RWPE1 (cell line): ENCODE measurements at places on chromosomes 13 and 19.

GRCh38 chr19:3365836-3366752, at the start of gene NFIC:
TSS of gene NFIC (plus strand) at chr19:3366583. CDS start at chr19:3366637, 54 bp downstream.
- DNase-seq, result peak; percentile 88

DNA sequence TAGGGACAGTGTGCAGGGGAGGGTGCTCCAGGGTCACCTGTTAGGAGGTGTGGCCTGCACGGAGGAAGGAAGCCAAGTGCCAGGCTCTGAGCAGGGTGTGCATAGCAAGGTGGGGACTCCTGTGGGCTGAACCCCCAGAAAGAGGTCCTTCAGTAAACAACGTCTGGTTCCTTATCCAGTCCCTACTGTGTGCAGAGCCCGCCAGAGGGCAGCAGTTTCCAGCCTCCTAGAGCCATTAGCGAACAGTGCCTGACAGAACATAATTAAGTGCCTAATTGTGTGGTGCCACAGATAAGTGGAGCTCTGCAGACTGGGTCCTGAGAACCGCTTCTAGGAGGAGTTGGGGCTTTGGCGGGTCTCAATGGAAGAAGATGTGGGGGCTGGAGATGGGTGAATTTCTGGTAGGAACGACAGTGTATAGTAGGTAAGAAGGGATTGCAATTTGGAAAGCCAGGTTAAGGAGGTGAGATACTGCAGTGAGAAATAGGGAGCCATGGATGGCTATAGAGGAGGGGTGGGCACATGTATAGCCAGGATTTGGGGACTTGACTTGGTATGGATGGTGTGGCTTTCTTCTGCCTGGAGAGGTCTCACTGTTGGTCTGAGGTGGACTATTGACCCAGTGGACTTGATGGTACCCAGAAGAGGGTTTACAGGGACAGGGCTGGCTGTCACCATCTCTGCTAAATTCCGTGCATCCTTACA, 323.1 kb downstream of the ZNF536 start:
- DNase-seq, result no peak

DNA sequence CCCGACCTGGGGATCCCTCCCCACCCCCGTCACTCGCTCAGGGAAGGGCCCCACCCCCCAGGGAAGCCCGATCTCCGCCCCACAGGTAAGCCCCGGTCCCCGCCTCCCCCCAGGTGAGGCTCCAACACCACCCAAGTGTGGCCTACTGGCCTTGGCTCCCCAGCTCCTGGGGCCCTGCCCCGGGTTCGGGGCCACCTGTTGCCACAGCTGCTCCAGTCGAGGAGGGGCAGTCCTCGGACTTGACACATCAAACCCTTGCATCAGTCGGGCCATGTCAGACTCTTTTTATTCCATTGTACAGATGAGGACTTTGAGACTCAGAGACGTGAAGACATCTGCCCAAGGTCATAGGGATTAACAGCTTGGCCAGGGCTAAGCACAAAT, 512 bp downstream of the CC2D1A start:
- peak; percentile 61 for DNase-seq

DNA sequence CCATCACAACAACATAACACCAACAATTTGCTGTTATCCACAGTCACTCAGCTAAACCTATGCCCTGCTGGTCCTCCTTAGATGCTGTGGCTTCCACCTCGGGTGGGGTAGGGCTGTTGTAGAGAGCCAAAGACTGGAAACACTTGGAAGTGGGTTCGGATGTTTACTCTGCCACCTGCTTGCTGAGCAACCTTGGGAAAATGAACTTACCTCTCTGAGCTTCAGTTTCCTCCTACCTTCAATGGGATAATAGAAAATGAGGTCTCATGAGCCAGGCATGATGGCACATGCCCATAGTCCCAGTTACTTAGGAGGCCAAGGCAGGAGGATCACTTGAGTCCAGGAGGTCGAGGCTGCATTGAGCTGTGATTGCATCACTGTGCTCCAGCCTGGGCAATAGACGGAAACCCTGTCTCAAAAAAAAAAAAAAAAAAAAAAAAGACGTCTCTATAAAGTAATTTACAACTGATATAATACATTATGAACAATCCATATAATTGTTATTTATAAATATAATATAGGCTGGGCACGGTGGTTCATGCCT, 3.3 kb upstream of the SYCN start:
- no peak for DNase-seq

GRCh38 chr19:18460900-18461299, 23.0 kb upstream of the ISYNA1 start:
- DNase-seq, result no peak

GRCh38 chr19:48194041-48194843, 23.8 kb downstream of the ZSWIM9 start:
- DNase-seq, result no peak

GRCh38 chr19:28403690-28404089, 809.3 kb downstream of the UQCRFS1 start:
- no peak for DNase-seq

DNA sequence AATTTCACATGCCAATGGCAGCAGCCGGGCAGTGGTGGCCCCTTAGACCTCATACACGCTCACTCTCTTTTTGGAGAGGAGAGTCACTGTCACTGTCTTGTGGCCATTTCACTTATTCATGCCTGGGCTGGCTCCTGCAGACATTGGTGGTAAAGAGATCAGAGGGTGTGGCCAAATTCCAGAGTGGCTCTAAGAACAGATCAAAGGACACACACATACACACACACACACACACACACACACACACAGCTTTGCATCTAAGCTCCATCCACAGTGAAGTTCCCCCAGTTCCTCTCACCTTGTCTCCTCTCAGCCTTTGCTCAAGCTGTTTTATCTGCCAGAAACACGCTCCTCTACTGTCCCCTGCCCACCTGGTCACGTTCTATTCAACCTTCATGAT, 46.5 kb upstream of the KPNA3 start:
- no peak for DNase-seq

GRCh38 chr13:74678308-74678965, 544.2 kb upstream of the KLF12 start:
- DNase-seq, result no peak

DNA sequence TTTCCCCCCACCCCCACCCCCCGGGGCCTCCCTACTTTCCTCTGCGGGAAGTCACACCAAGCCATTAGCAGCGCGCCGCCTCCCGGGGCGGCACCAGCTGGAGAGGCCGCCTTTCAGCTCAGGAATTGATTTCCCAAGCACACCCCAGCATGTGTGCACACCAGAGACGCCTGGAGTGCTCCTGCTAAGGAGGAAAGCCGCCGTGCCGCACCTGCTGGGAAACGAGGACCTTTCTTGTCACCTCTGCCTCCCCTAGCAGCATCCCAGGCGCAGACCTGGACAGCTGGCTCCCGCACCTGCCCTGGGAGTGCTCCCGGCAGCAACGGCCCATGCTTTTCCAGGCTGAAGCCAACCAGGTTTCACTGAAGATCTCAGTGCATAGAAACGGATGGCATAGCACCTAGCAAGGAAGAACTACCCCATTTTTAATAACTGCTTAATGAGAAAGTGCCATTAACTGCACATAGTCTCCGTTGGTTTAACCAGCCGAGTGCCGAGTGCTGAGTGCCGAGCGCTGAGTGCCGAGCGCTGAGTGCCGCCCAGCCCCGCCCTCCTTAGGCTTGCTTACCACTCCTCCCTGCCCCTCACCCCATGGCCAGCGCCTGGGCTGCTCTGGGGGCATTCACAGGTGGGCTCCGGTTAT, 165.0 kb downstream of the USP12 start:
- no peak for DNase-seq

- DNase-seq, result no peak
These were observed 636.1 kb upstream of the GPC6 start for GRCh38 chr13:92590503-92590908.

- no peak for DNase-seq
These were observed 7.6 kb downstream of the PLD3 start for GRCh38 chr19:40355975-40356680.

DNA sequence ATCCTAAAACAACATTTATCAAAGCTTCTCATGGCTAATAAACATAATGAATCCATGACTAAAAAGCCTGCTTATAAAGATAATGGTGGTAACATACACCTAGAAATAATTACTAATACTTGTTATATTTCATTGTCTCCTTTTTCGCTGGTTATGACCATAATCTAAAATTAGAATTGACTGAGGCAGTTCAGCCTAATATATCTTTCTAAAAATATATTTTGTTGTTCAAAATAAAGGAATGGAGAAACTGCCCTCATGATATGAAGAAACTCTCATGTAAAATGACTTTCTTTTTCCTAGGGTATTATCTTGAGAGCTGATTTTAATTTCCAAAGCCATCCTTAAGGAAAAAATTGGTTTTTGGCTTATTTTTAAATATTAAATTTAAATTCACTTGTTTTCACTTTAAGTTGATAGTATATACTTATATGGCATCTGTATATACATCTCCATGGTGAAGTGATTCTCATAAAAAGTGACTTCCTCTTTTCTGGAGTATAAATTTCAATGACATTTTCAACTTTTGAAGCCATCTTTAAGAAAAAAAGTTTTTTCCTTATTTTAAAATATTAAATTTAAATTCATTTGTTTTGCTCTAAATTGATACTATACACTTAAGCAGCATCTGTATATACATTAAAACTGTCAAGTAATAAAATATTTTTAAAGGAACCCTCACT, 204.6 kb downstream of the VWA8 start:
- no peak for DNase-seq

DNA sequence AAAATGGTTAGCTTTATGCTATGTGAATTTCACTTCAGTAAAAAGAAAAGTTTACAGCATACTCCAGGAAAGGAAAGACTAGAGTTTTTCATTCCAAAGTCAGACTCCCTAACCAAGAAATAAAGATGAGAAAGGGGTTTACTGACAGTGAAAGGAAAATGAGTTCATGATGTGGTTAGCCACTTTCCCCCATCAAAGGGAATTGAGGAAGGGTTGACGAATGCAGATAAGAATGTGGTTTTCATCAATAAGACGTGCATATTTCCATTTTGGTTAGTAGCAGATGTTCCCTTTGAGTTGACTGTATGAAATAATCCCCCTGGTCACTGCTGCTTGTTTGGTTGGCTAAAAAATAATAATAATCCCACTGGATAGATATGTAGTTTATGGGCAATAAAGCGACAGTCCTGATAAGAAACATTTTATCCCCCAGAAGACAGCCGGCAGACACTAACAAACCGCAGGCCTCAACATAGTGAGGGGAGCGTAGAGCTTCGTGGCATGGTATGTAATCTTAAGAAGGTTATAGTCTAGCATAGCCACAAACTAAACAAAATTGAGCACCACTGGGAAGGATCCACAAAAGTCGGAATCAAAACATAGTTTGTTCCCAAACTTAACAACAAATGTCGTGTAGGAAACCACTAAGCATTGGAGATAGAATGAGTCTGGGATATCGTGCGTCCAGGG, 114.8 kb downstream of the COL4A2 start:
- no peak for DNase-seq

GRCh38 chr13:53112522-53112921, 83.9 kb downstream of the OLFM4 start:
- no peak for DNase-seq

- no peak for DNase-seq
These were observed 285.4 kb upstream of the GPC6 start for GRCh38 chr13:92941167-92941566.

GRCh38 chr19:590396-590745, 690 bp downstream of the HCN2 start:
- DNase-seq, result no peak

DNA sequence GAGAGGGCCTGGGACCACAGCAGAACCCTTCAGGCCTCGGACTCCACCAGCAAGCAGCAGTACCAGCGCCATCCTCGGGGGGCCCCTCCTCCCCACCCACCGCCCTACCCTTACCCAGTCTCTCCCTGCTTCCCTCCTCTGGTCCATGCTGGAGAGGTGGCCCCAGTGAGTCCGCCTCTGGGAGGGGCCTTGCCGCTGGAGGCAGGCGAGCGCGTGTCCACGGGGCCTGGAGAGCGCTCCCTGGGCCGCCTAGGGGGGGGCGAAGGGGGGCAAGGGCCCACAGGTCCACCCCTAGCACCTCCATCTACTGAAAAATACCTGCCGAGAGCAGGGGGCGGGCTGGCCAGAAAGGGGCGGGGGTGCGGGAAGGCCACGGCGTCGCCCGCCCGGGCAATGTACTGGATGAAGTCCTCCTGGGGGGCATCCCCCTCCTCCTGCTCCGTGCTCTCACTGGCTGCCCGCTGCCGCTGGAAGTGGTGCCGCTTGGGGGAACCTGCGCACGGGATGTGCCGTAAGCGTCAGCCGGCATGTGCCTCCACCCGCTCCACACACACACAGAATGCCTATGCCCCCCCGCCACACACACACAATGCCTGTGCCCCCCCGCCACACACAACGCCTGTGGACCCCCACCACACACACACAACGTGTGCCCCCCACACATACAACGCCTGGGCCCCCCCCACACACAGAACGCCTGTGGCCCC, 6.9 kb downstream of the CBARP start:
- no peak for DNase-seq

DNA sequence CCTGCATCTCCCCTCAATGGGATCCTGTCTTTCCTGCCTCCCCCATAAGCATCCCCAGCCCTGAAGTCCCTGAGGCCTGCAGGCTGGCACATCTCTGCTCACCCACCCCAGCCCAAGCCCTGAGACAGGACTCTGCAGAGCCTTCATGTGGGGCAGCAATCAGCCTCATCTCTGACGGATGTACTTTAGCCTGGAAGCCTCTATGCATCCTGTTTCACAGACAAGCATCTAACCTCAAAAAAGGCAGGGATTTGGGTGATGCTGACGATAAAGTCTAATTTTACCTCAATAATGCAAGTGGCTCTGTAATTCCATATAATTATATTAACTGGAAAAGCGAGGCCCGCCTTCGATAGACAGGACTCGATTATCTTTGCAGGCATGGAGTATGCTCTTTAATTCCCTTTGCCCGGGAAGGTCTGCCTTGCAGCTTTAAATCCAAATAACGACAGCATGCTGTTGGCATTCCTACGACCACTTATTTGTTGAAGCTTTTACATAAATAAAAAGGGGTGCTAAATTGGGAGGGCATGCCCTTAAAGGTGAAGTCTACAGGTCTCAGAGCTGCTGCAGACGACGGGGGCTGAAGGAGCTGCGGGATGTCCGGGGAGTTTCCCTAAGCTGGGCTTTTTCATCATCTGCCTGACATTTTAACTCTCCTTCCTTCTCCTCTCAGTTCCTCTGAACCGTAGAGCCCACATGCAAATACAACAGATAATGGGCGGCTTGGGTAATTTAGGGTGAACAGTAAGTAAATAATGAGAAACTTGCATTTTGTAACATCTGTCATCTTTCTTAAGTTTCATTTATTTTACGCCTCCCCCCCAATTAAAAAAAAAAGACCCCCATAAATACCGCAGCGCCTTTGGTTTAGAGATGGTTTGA, 211.5 kb downstream of the URI1 start:
- DNase-seq, result no peak

- peak; percentile 64 for DNase-seq
These were observed 798 bp downstream of the SLC1A5 start for GRCh38 chr19:46787331-46788261.

DNA sequence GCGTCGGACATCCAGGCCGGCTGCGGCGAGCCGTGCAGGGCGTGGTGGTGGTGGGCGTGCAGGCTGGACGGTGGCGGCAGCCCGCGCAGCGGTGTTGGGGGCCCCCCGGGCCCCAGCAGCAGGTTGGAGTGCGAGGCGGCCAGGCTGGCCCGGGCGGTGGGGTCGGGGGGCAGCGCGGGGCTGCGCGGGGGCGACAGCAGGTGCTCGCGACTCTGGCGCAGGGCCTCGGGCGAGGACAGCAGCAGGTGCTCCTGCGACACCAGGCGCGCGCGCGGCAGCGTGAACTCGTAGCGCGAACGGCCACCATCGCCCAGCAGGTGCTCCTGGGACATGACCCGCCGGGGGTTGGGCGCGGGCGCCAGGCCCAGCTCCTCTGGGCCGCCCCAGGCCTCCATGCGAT, 9.8 kb downstream of the SHISA7 start:
- DNase-seq, result no peak
